ENCODE measurements at places on chromosomes 12 and 14.
A peak's percentile ranks its signal among the peaks of the same experiment; 100 is the strongest.

GRCh38 chr12:47190271-47190750 is 110.6 kb upstream of the AMIGO2 start:
- DNase-seq: peak; percentile 22

DNA sequence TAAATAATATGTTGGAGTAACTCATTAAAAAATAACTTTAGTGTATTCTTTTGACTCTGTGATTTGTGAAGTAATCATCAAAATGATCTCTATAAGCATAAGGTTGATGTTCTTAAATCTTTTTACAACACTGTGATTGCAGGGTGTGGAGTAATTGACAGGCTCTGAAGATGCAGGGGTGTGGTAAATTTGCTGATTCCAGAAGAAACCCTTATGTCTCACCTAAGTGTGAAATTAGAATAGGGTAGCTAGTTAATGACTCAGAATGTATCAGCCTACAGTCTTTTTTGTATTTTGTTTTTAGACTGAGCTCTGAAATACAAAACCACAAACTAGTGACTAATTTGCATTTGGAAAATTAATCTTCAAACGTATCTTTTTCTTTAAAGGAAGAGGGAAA is 5.9 kb downstream of the PRPF39 start:
- DNase-seq: no peak

DNA sequence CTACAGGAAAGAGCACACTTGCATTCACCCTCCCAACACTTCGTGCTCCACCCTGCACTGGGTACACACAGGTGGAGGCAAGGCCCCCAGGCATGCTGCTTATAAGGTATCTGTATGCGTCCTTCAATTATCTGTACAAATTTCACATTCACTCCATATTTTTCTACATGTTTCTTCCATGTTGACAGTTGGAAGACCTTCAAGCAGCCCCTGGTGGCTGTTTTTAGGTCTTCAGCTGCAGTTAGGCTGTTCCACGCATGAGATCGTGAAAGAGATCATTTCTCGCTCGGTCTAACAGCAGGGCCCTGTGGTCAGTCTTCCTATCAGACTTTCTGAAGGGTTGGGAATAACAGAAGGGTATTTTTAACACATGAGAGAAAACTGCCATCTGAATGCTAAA is 47.1 kb downstream of the PLXNC1 start:
- DNase-seq: no peak

- DNase-seq: no peak
These were observed 432.3 kb upstream of the SOX5 start for GRCh38 chr12:24381790-24382189.

- DNase-seq: no peak
These were observed 1.6 kb upstream of the CELA1 start for GRCh38 chr12:51348116-51348515.
